ENCODE measurements at places on chromosomes 2 and 18. TPM values are rescaled to one million over a fixed set of nuclear protein-coding genes. Genes with fewer than 3 reads are reported as not detected.

The ABHD1 gene
- total RNA-seq: 0.17 TPM

The SERPINB2 gene
- 15.9 TPM for total RNA-seq

The MREG gene
- total RNA-seq: 30.1 TPM

The NCKAP1 gene
- total RNA-seq: 192 TPM

The CNDP1 gene
- under 0.01 TPM for total RNA-seq

The TXNDC2 gene
- total RNA-seq: not detected

The CEP76 gene
- 4.1 TPM for total RNA-seq

The ATG4B gene
- 70.3 TPM for total RNA-seq

The SERPINB12 gene
- not detected for total RNA-seq

The TEKT4 gene
- total RNA-seq: not detected

The FTCDNL1 gene
- 1.0 TPM for total RNA-seq

The OSBPL1A gene
- total RNA-seq: 65.2 TPM

The MYOM1 gene
- 0.50 TPM for total RNA-seq

The ITPRIPL1 gene
- 1.3 TPM for total RNA-seq
